ENCODE measurements at places on chromosomes 7 and 10.
A peak's percentile ranks its signal among the peaks of the same experiment; 100 is the strongest.

DNA sequence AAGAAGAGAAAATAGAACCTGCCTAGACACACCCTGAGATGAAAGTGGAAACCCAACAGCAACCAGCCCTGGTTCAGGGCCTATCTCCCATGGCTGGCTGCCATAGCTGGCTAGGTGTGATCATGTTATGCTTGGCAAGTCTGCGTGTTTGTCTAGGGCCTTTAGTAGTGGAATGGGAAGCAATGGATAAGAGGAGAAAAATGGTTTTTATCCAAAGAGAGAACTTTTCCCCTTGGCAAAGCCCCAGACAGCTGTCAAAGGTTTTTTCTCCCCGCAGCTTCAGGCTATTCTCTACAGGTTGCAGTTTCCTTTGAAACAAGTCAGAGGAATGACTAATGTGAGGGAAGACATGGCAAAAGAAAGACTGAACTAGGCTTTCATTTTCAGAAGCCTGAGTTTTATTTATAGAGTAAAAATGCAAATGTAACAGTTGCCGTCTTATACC, 161.5 kb downstream of the SEMA3D start:
- no peak overlapping the region for H3K27ac ChIP-seq
- peaks cover 9% of the 10 kb centered on the region for H3K27me3 ChIP-seq
- DNase-seq, result no peak
- no peaks in the 10 kb centered on the region for H3K36me3 ChIP-seq
- H3K4me1 ChIP-seq, result no peaks in the 10 kb centered on the region
- H3K4me3 ChIP-seq, result no peak overlapping the region

- H3K4me1 ChIP-seq, result no peaks in the 10 kb centered on the region
- peaks cover 4% of the 10 kb centered on the region for H3K27me3 ChIP-seq
- no peak overlapping the region for H3K4me3 ChIP-seq
- H3K36me3 ChIP-seq, result no peaks in the 10 kb centered on the region
- no peak for DNase-seq
Observed at GRCh38 chr7:28732071-28732869, 225.9 kb downstream of the TRIL start.

- H3K4me1 ChIP-seq, result no peaks in the 10 kb centered on the region
- no peak overlapping the region for H3K4me3 ChIP-seq
- H3K27ac ChIP-seq, result no peak overlapping the region
- H3K27me3 ChIP-seq, result no peaks in the 10 kb centered on the region
Observed at GRCh38 chr7:115731796-115732471, 298.6 kb downstream of the TFEC start.

- no peak overlapping the region for H3K27ac ChIP-seq
- no peak overlapping the region for H3K4me3 ChIP-seq
- peaks cover 9% of the 10 kb centered on the region for H3K36me3 ChIP-seq
Observed at GRCh38 chr10:74814797-74815196, 11.6 kb upstream of the KAT6B start.

DNA sequence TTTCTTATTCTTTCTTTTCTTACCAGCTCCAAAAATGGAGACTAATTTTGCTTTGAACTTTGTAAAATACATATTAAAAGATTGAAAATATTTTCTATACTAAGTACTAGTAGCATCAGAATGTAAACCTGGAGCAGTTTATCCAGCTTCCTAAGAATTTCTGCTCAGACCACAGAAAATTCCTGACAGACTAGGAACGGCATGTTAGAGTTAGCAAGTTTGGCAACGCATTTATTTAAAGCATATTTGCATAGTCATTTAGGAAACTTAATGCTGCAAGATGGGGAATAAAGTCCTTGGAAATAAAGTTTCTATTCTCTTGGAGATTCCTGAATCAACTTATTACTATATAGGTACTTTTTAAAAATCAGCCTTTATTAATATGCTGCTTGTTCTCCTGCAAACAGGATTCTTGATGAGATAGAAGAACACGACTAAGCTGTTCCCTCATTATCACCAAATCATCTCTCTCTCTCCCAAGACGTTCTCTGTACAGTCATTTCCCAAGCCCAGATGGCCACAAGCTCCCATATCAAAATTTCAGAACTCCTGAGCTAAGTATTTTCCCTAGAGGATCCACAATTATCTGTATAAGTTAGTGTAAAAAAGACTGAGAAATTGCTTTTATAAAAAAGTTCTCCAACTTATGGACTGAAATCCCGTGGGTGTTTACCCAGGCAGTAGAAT, 305.8 kb upstream of the NEBL start:
- H3K27me3 ChIP-seq, result peaks cover 5% of the 10 kb centered on the region
- H3K36me3 ChIP-seq, result peaks cover 15% of the 10 kb centered on the region
- no peak overlapping the region for H3K27ac ChIP-seq
- H3K4me3 ChIP-seq, result no peak overlapping the region
- no peak for DNase-seq
- H3K4me1 ChIP-seq, result no peaks in the 10 kb centered on the region

DNA sequence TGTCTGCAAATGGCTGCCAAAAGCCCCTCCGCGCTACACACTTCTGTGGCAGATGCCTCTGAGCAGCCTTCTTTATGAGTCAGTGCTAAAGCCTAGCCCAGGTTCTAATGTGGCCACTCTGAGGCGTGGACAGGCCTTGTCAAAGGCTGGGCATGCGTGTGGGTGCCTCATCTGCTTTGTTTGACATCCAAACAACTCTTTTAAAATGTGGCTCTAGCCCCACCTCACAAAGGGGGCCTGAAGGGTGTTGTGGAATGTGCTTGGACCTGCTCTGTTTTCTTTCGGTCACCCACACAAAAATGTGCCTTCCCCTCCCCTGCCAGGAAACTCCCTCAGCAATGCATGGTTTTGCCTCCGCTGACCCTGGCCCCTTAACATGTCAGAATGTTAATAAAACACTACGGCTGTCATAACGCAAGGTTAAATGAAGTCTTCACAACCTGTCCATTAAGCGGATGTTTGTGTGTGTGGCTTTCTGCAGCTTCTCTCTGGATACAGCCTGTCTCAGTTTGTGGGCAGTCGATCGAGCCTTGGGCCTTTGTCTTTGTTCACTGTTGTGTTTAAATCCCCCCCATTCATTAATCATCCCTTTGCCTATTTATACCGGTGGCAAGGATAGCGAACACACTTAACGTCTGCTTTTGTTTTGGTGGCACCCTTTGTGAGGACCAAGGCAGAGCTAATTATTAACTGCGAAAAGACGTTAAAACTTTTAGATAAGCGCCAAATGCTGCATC, 718.9 kb downstream of the LRMDA start:
- H3K27ac ChIP-seq, result no peak overlapping the region
- H3K27me3 ChIP-seq, result no peaks in the 10 kb centered on the region
- no peak overlapping the region for H3K4me3 ChIP-seq
- H3K36me3 ChIP-seq, result no peaks in the 10 kb centered on the region
- DNase-seq, result no peak

DNA sequence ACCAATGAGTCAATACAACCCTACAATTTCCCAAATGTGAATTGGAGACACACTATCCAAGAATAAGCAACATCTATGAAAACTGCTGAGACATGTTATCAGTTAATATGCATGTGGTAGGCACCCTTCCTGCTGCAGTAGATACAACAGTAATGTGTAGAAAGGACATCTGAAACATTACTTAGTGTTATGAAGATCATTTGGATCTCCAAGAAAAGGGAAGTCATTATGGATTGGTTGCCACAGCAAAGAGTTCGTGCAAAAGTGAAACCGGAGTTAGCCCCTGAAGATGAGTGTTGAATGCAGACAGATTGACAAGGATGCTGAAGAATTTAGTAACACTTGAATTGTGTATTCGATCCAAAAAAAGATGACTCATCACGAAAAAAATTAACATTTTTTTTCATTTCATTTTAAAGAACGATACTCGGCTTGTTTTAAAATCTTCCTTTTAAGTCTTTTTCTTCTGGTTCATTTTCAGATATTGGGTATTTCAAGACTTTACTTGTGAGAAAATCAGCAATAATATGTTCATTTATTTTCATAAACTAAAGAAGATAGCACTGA, 322.4 kb upstream of the KLF6 start:
- H3K36me3 ChIP-seq, result no peaks in the 10 kb centered on the region
- no peak overlapping the region for H3K4me3 ChIP-seq
- no peaks in the 10 kb centered on the region for H3K4me1 ChIP-seq
- no peak overlapping the region for H3K27ac ChIP-seq

- no peak overlapping the region for H3K27ac ChIP-seq
- peaks cover 4% of the 10 kb centered on the region for H3K4me1 ChIP-seq
- DNase-seq, result no peak
- H3K4me3 ChIP-seq, result no peak overlapping the region
- H3K27me3 ChIP-seq, result peaks cover 2% of the 10 kb centered on the region
Observed at GRCh38 chr10:1214882-1215540, 158.8 kb downstream of the WDR37 start.

DNA sequence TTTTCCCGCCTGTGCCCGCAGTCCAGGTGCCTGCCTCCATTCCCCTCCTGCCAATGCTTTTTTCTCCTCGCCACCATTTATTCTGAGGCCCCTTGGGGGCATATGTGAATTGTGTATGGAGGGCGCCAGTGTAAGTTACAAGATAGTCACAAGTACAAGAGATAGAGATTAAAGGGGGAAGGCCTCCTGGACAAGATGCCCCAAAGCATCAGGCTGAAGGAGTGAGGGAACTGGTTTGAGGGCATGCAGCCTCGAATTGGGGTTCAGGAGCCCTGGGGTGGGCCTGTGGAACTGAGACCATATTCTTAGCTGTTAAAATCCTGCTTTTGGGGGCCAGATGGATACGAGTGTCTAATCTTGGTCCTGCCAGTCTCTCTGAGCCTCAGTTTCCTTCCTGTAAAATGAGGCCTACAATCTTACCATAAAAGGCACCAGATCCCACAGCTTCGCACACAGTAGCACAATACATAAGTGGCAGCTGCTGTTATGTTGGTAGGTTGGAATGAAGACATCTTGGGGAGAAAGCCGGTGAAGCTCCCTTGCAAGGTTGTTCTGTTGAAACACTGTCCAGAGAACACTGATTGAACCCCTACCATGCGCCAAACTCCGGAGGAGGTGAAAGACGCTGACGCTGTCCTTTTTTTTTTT, 545 bp upstream of the COMTD1 start:
- no peak for DNase-seq
- no peaks in the 10 kb centered on the region for H3K27me3 ChIP-seq
- peak overlapping the region; percentile 93 for H3K27ac ChIP-seq
- peaks cover 14% of the 10 kb centered on the region for H3K4me1 ChIP-seq

- no peak for DNase-seq
- H3K36me3 ChIP-seq, result peaks cover 18% of the 10 kb centered on the region
- peaks cover 65% of the 10 kb centered on the region for H3K4me1 ChIP-seq
Observed at GRCh38 chr7:30323006-30323355, 38.6 kb downstream of the ZNRF2 start.

GRCh38 chr10:50928190-50928552, 42.7 kb upstream of the A1CF start:
- no peak overlapping the region for H3K4me3 ChIP-seq
- no peaks in the 10 kb centered on the region for H3K4me1 ChIP-seq
- no peaks in the 10 kb centered on the region for H3K36me3 ChIP-seq
- H3K27me3 ChIP-seq, result no peaks in the 10 kb centered on the region

- no peak overlapping the region for H3K27ac ChIP-seq
- no peak for DNase-seq
- no peaks in the 10 kb centered on the region for H3K4me1 ChIP-seq
- H3K4me3 ChIP-seq, result no peak overlapping the region
- H3K27me3 ChIP-seq, result peaks cover 1% of the 10 kb centered on the region
Observed at GRCh38 chr7:82319674-82320118, 123.9 kb downstream of the CACNA2D1 start.

GRCh38 chr10:70323697-70324338, 40.0 kb upstream of the NPFFR1 start:
- peak; percentile 12 for DNase-seq
- peaks cover 48% of the 10 kb centered on the region for H3K4me1 ChIP-seq
- H3K4me3 ChIP-seq, result peak overlapping the region; percentile 79

GRCh38 chr10:59007307-59008025, 169.0 kb upstream of the PHYHIPL start:
- no peaks in the 10 kb centered on the region for H3K27me3 ChIP-seq
- H3K36me3 ChIP-seq, result no peaks in the 10 kb centered on the region
- DNase-seq, result no peak
- no peak overlapping the region for H3K4me3 ChIP-seq
- no peak overlapping the region for H3K27ac ChIP-seq

GRCh38 chr10:17348501-17349349, 105.7 kb downstream of the ST8SIA6 start:
- no peak for DNase-seq
- H3K4me1 ChIP-seq, result no peaks in the 10 kb centered on the region
- H3K36me3 ChIP-seq, result no peaks in the 10 kb centered on the region

- H3K27ac ChIP-seq, result no peak overlapping the region
- no peak for DNase-seq
- no peak overlapping the region for H3K4me3 ChIP-seq
- H3K36me3 ChIP-seq, result no peaks in the 10 kb centered on the region
Observed at GRCh38 chr10:6213257-6213905, 10.6 kb downstream of the PFKFB3 start.

- H3K27ac ChIP-seq, result no peak overlapping the region
- H3K4me1 ChIP-seq, result no peaks in the 10 kb centered on the region
- no peak for DNase-seq
- no peak overlapping the region for H3K4me3 ChIP-seq
- no peaks in the 10 kb centered on the region for H3K36me3 ChIP-seq
Observed at GRCh38 chr7:43138710-43139109, 26.3 kb downstream of the HECW1 start.

- H3K4me3 ChIP-seq, result no peak overlapping the region
- H3K36me3 ChIP-seq, result no peaks in the 10 kb centered on the region
- DNase-seq, result no peak
Observed at GRCh38 chr7:41809940-41810576, 107.2 kb upstream of the INHBA start.

DNA sequence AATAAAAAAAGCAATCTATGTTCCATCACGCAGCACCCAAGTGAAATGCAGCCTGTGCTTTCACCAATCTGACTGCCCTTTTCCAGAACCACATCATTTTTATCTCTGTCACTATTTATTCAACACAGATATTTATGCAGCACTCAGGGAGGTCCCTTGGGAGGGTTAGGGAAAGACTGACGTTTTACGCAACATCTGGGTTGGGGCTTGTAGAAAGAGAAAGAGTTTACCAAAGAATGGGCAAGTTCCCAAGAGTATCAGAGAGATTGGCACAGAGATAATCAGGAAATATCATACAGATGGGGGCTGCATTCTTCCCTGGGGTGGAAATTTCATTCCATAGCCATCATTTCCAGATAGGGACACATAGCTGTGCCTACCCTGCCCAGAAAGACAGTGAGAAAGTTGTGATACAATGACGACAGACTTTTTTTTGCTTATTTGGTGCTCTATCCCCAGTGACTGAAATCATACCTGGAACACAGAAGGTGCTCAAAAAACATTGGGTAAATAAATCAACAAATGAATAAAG, 474.2 kb downstream of the CALN1 start:
- H3K27ac ChIP-seq, result no peak overlapping the region
- H3K4me1 ChIP-seq, result no peaks in the 10 kb centered on the region
- no peaks in the 10 kb centered on the region for H3K27me3 ChIP-seq
- no peaks in the 10 kb centered on the region for H3K36me3 ChIP-seq
- H3K4me3 ChIP-seq, result no peak overlapping the region

Data from naive thymus-derived CD8-positive, alpha-beta T cell (primary cell).